Stimulated activated naive CD4-positive, alpha-beta T cell (primary cell): ENCODE measurements at places on chromosomes 3 and 15.

DNA sequence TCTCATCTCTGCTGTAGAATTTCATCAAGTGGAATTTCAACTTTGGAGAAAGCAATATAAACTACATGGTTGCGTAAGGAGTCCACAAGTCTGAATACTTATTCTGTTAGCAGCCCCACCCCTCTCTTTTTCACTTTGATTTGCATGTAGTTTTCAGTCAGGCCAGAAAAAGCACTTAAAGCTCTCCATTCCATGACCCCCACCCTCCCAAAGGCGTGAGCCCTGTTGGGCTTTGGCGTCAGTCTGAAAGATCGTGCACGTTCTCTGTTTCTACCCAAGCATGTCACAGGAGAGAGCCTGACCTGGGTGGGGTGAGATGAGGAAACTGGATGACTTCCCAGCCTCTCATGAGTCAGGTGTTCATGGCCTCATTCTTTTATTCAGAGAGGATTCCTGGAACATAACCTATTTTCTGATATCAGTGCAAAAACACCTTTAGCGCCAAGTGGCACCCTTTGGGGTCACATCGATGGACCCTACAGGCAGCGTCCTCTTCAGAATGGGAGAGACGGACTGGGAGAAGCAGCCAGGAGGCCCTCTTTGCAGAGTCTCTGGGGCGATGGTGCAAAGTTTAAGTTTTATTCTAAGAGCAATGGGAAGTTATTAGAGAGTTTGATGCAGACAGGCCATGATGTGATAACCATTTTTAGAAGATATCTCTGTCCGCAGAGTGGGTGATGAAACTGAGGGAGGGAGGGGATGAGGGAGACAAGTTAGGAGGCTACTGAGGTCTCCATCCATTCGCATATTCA, 55.8 kb downstream of the LSM3 start:
- no peak for DNase-seq

- no peak for DNase-seq
These were observed 13.9 kb downstream of the AADAC start for GRCh38 chr3:151827816-151828215.

GRCh38 chr3:161579395-161580126, 83.0 kb downstream of the OTOL1 start:
- DNase-seq = no peak

- DNase-seq = no peak
These were observed 375.3 kb downstream of the LPP start for GRCh38 chr3:188529228-188529627.

GRCh38 chr15:64503197-64503596, 42.8 kb downstream of the ZNF609 start:
- DNase-seq = no peak

GRCh38 chr3:97515076-97515475, 249.5 kb upstream of the ARL6 start:
- no peak for DNase-seq

GRCh38 chr3:112769286-112769978, 77.2 kb downstream of the CD200R1L start:
- no peak for DNase-seq

DNA sequence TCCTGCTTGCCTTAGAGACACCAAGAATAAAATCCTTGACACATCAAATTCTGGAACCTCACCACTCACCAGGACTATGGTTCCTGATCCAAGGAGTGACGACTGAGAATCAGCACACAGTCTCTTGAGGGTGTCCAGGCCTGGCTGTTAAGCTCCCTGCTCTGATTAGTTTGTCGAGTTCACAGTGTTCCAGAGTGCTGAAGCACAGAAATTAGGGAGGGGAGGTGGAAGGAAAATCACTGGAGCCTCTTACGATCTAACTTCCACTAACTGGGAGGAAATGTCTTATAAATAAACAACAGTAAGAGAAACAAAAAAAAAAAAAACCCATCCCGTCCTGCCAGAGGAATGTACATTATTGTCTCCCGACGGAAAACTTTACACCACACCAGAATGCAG, 330.2 kb downstream of the TIGIT start:
- DNase-seq = no peak

DNA sequence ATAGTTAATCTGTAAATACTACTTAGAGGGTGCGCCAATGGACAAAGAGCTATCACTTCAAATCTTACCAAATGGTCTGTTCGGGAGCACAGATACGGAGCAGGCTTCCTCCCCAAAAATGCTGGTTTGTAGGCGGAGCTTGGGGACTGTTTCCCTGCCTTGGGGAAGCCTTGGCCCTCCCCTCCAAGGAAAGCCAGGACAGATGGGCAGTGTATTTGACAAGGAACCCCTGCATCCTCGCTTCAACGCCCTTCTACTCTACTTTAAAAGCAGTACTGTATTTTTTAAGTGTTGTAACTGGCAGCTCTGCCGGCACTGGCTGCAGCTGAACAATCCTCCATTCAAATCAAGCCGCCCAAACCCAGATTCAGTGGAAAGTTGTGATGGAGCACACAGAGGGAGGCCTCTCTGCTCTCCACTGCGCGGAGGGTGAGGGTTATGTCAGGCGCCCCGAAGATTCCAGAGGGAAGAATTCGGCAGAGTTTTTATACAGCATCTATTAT, 83.1 kb upstream of the FNDC3B start:
- no peak for DNase-seq

DNA sequence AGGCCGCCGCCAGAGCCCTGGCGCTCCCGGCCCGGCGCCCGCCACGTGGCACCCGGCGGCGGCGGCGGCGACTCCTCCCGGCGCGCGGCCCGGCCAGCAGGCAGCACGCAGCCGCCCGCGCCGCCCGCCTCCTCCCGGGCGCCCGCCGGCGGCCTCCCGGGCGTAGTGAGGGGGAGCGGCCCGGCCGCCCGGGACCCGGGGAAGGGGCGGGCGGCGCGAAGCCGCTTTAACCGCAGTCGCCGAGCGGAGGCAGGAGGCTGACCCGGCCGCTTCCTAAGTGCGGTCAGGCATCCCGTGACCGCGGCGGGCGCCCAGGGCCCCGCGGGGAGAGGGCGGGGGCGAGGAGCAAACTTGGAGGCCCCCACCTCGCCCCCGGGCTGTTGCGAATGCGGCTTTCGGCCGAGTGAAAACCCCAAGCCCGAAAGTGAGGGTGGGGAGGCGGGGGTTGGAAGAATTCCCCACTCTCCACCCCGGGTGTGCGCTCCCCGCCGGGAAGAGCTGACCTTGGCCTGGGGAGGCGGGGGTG, 1.7 kb upstream of the HES1 start:
- no peak for DNase-seq

- no peak for DNase-seq
These were observed 37.3 kb downstream of the STARD5 start for GRCh38 chr15:81286621-81287121.

DNA sequence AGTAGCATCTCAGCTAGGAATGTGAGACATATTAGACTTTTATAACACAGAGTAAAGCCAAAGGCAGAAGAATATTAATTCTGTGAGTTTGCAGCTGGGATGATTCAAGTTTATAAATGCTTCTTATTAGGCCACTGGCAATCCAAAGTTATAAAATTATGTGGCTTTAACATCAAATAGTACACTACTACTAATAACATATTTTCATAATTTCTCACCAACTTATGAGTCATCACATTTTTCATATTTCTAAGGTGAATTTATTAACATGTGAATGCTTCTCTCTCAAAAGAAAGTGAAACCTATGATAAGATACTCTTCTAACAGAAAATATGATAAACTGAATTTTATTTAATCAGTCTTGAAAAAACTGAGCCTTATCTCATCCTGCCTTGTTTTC, 1348.2 kb upstream of the ALCAM start:
- no peak for DNase-seq

DNA sequence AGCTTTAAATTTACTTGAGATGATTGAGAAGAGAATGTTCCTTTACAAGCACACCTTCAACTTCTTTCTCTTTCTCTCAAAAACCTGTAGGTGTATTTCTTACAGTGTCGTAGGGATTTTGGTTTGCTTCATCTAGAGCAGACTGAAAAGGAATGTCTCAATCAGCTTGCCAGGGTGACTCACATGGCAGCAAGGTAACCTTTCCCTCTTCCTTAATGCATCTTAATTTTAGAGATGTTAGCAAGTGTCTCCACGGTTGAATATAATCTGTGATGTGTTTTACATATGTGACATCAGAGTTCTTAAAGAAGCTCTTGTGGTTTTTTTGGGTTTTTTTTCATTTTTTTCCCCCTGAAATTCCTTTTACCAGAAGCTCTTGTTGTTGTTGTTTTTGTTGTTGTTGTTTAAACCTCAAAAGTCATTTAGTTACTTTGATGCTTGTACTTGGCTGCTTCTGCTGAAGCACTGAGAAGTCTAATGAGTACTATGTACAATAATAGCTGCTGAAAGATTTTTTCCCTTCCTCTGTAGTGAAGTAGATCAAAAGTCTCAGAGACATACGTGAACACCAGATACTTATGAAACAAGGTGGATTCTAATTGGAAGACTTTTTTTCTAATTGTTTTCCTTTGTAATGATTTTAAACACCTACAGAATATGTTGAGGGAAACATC, 83.1 kb downstream of the RETNLB start:
- no peak for DNase-seq

DNA sequence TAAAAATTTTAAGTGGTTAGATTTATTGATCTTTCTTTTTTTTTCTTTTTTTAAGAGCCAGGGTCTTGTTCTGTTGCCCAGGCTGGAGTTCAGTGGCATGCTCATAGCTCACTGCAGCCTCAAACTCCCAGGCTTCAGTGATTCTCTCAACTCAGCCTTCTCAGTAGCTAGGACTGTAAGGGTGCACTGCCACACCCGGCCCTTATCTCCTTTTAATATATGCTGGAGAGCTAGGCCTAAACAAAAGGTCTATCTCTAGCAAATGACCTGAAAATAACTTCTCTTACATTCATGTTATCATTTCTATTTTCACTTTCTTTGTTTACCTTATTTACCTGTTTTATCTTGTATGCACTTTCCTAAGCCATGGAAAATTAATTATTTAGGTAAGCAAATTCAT, 35.2 kb upstream of the MELTF start:
- no peak for DNase-seq

GRCh38 chr3:141812084-141812483, 48.9 kb downstream of the GRK7 start:
- no peak for DNase-seq

DNA sequence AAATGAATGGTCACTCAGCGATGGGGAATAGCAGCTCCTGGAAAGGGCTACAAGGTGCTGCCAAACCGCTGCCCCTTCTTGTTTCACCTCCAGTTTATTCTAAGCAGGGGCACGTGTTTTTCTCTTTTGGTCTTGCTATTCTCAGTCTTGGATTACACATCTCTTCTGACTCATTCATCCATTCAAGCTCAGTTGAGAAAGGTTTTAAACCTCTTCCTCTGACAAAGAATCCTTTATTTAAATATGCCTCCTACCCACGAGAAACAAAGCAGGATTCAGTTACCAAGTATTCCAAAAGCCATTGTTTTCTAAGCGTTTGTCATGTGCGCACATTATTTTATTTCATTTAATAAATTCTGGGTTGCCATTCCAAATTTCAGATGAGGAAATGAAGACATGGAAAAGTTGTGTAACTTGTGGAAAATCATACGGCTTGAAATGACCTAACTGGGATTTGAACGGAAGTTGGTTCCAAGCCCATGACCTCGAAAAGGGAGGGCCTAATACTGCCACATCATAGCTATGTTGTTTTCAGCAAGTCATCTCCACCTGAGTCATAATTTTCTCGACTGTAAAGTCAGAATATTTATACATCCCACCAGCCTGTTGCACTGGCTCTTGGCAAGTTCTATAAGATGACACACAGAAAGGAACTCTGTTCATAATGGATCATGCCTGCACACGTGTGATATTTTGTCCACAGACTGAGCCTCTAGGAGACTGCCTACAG, 292.0 kb upstream of the SLCO3A1 start:
- no peak for DNase-seq

GRCh38 chr15:101162701-101163483, 89.0 kb downstream of the CHSY1 start:
- DNase-seq = no peak

DNA sequence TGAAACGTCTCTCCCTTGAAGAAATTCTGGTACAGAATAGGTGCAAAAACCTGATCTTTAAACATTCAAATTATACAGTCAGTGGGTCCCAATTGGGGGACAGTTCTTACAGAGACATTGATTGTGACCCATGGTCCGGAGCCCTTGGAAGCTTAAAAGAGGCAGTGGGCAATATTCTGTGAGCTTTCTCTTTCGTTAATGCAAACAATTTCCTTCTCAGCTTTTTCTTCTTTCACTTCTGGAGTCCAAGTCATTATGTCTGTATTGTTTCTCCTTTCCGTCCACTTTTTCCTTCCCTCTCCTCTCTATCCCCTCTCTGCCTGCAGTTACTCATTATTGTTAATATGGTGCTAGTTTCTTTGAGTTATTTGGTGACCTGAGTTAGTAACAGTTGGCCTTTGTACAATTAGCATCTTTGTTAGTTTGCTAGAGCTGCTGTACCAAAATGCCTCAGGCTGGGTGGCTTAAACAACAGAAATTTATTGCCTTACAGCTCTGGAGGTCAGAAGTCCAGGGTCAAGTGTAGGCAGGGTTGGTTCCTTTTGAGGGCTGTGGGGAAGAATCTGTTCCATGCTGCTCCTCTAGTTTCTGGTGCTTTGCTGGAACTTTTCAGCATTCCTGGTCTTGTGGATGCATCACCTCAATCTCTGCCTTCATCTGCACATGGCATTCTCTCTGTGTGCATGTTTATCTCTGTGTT, 102.6 kb downstream of the GMPS start:
- no peak for DNase-seq

- no peak for DNase-seq
These were observed 47.0 kb upstream of the TRIM42 start for GRCh38 chr3:140630866-140631265.

- no peak for DNase-seq
These were observed 611 bp upstream of the FANCI start for GRCh38 chr15:89243046-89243690.

- DNase-seq = no peak
These were observed 2.7 kb downstream of the P3H2 start for GRCh38 chr3:190117981-190118380.

DNA sequence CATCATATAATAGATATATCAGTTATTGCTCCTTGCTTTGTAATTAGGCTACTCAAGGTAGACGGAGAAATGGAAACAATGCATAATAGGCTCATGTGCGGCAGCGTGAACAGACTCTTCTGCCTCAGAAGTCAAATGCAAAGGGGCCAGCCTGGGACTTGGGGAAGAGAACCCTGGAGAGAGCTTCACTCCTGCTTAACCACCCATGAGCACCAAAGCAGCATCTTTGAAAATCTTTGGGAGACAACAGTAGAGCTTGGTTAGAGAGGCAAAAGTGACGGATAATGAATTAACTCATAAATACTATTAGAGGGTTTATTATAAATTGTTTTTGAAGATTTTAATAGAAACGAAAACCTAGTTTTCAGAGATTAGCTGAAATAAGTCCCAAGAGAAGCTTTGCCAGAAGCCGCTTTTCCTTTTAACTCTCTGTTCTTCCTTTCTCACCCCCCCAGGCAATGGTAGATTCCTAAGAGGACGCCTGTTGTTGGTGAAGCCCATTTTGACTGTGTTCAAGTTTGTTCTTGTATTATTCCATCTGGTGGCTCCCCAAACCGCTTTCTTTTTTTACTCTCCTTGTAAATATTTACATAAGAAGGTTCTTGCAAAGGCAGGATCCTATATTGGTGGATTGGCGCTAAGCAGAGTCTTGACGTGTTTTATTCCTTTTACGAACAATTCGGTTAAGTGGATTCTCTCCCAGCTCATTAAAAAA, 196.0 kb upstream of the TPRG1 start:
- DNase-seq = no peak

GRCh38 chr3:52537165-52537620, 788 bp downstream of the UQCC5 start:
- no peak for DNase-seq
